ENCODE measurements at places on chromosomes 12 and 14.

DNA sequence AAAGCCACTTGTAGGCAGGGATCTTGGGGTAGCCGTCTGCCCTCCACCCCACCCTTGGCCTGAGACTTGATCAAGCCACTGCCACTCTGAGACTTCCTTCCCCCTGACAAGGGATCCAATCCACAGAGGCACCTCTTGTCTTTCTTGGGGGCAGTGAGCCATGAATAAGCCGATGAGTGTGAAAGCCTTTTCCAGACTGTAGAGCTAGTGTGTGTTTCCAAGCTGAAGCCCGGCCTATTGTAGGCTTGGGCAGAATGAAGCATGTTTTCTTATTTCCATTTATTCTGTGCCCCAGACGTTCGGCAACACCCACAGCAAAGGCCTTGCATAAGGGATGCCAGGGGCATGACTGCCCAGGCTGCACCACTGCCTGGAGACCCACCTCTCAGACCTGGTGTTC is 991.6 kb downstream of the BCL11B start:
- DNase-seq, result no peak

- DNase-seq, result peak; percentile 13
Measured at GRCh38 chr12:65779091-65779642, 45.1 kb upstream of the HMGA2 start.

DNA sequence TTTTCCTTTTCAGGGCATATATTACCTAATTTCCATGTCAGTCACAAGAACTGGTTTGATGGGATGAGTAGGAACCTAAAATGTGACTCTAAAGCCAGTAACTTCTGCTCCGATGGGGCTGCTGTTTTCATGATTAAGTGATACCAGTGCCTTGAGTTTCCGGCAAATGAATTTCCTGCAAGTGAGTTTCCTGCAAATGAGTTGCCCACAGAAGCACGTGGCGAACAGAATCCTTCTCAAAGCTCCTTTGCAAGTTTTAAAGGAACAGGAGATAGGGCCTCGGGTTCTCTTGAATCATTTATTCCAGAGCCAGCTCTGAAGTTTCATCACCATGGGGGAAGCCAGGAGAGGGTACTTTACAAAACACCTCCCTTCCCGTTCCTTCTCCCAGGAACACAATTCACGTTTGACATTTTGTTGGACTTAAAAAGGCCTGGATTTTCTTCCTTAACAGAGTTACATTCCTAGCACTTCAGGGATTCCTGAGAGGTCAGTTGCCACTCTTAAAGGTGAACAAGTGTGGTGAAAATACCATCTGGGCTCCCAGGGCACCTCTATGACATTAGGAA is 2.2 kb upstream of the PPTC7 start:
- DNase-seq, result peak; percentile 62

GRCh38 chr12:81077329-81077685 is 572 bp upstream of the ACSS3 start:
- DNase-seq, result no peak

- no peak for DNase-seq
Measured at GRCh38 chr14:103695296-103696069, 19.8 kb downstream of the XRCC3 start.

GRCh38 chr12:43669373-43669772 is 89.2 kb downstream of the PUS7L start:
- no peak for DNase-seq

GRCh38 chr14:72643317-72643801 is 250.5 kb downstream of the DPF3 start:
- DNase-seq, result peak; percentile 10

- no peak for DNase-seq
Measured at GRCh38 chr12:71763677-71764379, 9.2 kb downstream of the RAB21 start.

DNA sequence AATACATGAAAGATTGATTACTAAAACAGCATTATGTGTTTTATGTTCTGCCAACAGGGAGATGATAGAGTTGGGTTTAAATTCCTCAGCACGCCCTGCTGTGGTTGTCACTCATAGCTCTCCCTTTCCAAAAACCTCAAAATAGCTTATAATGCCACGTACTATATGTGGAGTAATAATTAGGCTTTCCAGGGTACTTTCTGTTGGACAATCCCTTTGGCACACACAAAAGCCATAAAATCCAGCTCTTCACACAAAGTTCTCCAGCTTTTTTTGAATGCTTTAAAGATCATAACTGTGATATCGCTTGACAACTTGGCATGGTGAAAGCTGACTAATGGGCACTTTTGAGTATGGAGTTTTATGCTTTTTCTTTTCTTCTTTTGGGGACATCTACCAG is 145.3 kb upstream of the DCN start:
- peak; percentile 11 for DNase-seq

- no peak for DNase-seq
Measured at GRCh38 chr14:35403114-35403602, 1.4 kb downstream of the NFKBIA start.

DNA sequence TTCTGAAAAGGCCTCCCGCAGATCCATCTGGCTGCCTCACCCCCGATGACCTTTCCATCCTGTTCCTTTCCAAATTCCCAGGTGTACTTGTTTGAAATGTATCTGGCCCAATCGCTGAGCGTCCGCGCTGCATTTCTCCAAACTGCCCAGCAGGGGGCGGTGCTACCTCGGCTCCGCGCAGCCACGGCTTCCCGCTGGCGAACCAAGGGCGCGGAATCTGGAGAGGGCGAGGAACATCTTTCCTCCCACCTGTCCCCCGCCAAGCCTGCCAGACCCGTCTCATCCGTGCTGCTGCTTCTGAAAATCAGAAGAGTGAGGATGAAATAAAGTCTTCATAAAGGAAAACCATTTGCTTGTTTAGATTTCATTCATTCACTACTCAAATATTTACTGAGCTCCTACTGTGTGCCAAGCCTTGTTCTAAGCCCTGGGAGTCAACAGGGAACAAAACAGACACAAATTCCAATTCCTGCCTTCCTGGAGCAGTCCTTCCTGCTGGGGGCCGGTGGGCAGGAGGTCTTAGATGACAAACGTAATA is 16.8 kb upstream of the MYL2 start:
- peak; percentile 52 for DNase-seq

DNA sequence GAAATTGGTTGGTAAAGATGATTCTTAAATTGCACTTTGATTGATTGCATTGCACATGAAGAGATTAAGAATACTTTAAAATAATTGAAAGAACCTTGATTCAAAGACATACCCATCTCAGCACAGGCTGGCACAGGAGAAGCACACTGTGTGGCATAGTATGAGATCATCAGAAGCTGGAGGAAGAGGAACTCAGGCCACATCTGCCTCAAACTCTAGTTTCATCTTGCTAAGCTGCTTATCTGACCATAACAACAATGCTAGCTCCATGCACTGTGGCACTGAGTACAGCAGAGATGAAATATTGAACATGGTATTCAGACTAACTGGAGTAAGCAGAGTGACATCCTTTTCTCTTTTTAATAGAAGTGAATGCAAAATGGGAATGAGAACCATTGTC is 99.1 kb downstream of the TBC1D30 start:
- no peak for DNase-seq
